ENCODE measurements at places on chromosomes 5 and 9. TPM values are rescaled to one million over a fixed set of nuclear protein-coding genes. Genes with fewer than 3 reads are reported as not detected.

Gene C9orf153
- 0.21 TPM for total RNA-seq

Gene IFNA1
- not detected for total RNA-seq

Gene ACTBL2
- 0.07 TPM for total RNA-seq

Gene TUSC1
- total RNA-seq = 6.1 TPM

Gene LCN10
- total RNA-seq = not detected

Gene GGTA1
- total RNA-seq = not detected

Gene FAM221B
- not detected for total RNA-seq

Gene PRXL2C
- total RNA-seq = 17.5 TPM

Gene SLC36A2
- total RNA-seq = not detected

Gene SCAI
- 1.5 TPM for total RNA-seq

Gene PCDH1
- total RNA-seq = 3.4 TPM

Gene FOXD4L3
- 0.12 TPM for total RNA-seq

Gene ROPN1L
- 2.1 TPM for total RNA-seq

Gene PCDH12
- total RNA-seq = 0.06 TPM

Gene GMCL2
- not detected for total RNA-seq

Gene SPINK4
- not detected for total RNA-seq

Gene EGFLAM
- 0.37 TPM for total RNA-seq

Gene ENTR1
- 72.1 TPM for total RNA-seq

Gene GCNT1
- 3.4 TPM for total RNA-seq

Gene RANBP17
- total RNA-seq = 2.4 TPM

Gene EIF4E1B
- not detected for total RNA-seq

Gene SMIM33
- total RNA-seq = not detected

Gene ARHGEF37
- total RNA-seq = 2.1 TPM

Gene INSL6
- not detected for total RNA-seq

Gene TAF9
- total RNA-seq = 120 TPM

Gene CCL21
- not detected for total RNA-seq

Gene PCDHB9
- total RNA-seq = not detected

All from A549 treated with Hydrocortisone at 1 μM for 4 hours (cell line).